Activated naive CD4-positive, alpha-beta T cell treated with Interleukin-2 at 50 U/mL for 16 hours (primary cell): ENCODE measurements at places on chromosomes 13 and 19.

DNA sequence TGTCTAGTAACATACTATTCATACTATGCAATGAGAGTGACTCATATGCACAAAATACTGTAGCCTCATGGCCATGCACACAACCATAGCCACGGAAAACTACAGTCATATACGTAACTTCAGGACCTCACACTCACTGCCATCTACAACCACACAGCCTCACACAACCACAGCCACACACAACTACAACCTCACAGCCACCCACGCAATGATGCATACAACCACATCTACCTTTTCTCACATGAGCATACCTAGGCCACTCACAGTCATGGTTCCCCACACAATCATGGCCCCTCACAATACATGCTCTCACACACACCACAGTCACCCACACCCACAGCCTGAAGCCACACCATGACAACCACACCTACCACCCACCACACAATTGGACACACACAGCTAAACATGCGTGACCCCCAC, 8.7 kb upstream of the TNFSF14 start:
- peak; percentile 83 for DNase-seq

- no peak for DNase-seq
These were observed 129.5 kb downstream of the CYSLTR2 start for GRCh38 chr13:48783181-48783630.

DNA sequence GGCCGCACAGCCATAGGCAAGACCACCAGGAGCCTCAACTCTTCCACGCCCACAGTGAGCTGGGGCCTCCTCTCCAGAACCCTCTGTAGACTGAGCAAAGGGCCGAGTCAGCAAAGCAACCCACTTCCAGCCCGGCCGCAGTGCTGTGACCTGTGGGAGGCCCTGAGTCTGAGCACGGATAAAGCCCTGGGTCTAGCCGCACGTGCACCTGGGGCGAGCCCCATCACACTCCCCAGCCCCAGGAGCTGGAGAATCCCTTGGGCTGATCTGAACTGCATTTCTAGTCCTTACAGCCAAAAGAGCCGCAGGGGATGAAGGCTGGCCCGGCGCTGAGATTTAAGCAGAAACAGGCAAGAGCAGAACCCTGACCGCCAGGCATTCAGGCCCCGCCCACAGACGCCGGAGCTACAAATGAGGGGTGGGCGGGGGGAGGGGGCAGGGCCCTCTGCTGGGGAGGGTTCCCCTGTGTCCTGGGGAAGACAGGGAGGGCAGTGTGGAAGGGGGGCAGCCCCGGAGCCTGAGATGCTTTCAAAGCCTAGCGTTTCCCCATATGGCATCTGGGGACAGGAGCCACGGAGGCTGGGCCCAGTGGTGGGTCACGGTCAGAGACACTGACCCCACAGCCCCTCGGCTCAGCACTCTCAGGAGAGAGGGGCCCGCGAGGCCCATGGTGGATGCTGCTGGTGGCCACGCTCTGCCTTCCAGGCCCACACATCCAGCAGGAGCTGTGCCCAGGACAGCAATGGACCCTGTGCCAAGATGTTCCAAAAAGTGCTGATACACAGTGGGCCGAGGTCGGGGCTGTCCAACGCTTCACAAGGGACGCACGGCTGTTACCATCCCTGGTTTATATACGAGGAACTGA, 4.9 kb downstream of the TMEM259 start:
- DNase-seq, result no peak

- DNase-seq, result no peak
These were observed 8.8 kb downstream of the ZNF525 start for GRCh38 chr19:53374288-53374687.

- no peak for DNase-seq
These were observed 246.9 kb downstream of the DNAJC15 start for GRCh38 chr13:43270130-43270830.
